A549 treated with DMSO at 1 μM for 4 hours (cell line): ENCODE measurements at places on chromosomes 6 and 20. TPM values are rescaled to one million over a fixed set of nuclear protein-coding genes. Genes with fewer than 3 reads are reported as not detected.

Gene CGA
- total RNA-seq: 0.19 to 0.20 TPM (median 0.19 TPM) in 3 of 5 replicates, not detected in the others

Gene TUBB
- total RNA-seq: 879 to 1,021 TPM (median 905 TPM) in 5 replicates

Gene FOXQ1
- 2.5 to 4.6 TPM (median 4.1 TPM) in 5 replicates for total RNA-seq

Gene HLA-DRB5
- total RNA-seq: not detected in 5 replicates

Gene BCAS1
- 0.55 to 0.85 TPM (median 0.71 TPM) in 5 replicates for total RNA-seq

Gene SSTR4
- total RNA-seq: not detected in 5 replicates

Gene DNAAF9
- 4.6 to 5.8 TPM (median 5.4 TPM) in 5 replicates for total RNA-seq

Gene HS3ST5
- not detected in 5 replicates for total RNA-seq

Gene SLC24A3
- total RNA-seq: 0.03 to 0.17 TPM (median 0.04 TPM) in 5 replicates

Gene CAGE1
- total RNA-seq: 0.03 to 0.11 TPM in 2 of 5 replicates, not detected in the others

Gene SMLR1
- not detected in 5 replicates for total RNA-seq

Gene RUNX2
- total RNA-seq: 1.0 to 1.4 TPM (median 1.1 TPM) in 5 replicates

Gene DNAH8
- total RNA-seq: not detected in 5 replicates

Gene SLC35B3
- 6.4 to 9.4 TPM (median 7.9 TPM) in 5 replicates for total RNA-seq

Gene AIF1
- total RNA-seq: not detected in 5 replicates

Gene SLC44A4
- 0.05 to 0.36 TPM (median 0.15 TPM) in 3 of 5 replicates, not detected in the others for total RNA-seq

Gene PPP1R3G
- total RNA-seq: 1.1 to 1.7 TPM (median 1.3 TPM) in 5 replicates

Gene SLC17A9
- total RNA-seq: 0.02 to 0.19 TPM (median 0.09 TPM) in 3 of 5 replicates, not detected in the others

Gene ZNF831
- total RNA-seq: not detected in 5 replicates

Gene FARS2
- 9.6 to 11.9 TPM (median 10.7 TPM) in 5 replicates for total RNA-seq

Gene RAET1L
- 0.18 to 0.58 TPM (median 0.36 TPM) in 5 replicates for total RNA-seq

Gene KCNK5
- 1.00 to 1.5 TPM (median 1.4 TPM) in 5 replicates for total RNA-seq
